ENCODE measurements at places on chromosomes 1 and 21.

- DNase-seq, result no peak
Measured at GRCh38 chr1:184426278-184426674, 39.4 kb downstream of the C1orf21 start.

- DNase-seq, result no peak
Measured at GRCh38 chr1:3213730-3214129, 144.7 kb downstream of the PRDM16 start.

DNA sequence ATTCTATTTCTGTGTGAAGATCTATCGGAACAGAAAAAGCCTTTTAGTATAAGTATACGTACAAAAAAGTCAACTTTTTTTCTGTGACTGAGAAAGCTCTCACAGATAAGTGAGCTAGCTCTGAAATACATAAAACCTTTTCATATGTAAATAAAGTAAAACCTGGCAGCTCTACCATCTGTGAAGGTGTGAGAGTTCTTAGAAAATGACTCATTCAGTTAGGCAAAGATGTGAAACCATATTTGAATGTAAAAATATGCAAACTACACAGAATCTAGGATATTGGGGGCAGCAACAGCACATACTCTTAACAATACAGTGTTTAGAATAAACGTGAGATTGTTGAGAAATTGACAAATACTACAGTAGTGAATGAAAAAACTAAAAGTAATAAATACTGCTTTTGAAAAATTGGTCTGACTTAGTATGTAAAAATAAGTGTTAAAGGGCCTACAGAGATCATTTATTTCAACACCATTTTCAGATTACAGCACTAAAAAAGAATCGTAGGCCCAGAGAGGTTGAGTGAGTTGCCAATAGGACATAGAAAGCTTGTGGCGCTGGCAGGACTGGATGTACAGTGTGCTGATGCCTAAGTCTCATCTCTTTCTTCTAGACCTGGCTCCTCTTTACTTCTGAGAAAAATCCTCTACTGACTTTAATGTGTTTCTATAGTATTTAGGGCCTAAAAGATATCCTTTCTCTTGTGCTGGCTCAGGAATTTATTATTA lies 19.8 kb downstream of the ATP6V1G3 start:
- DNase-seq, result no peak

GRCh38 chr1:37673920-37674319 lies 18.4 kb upstream of the CDCA8 start:
- no peak for DNase-seq

DNA sequence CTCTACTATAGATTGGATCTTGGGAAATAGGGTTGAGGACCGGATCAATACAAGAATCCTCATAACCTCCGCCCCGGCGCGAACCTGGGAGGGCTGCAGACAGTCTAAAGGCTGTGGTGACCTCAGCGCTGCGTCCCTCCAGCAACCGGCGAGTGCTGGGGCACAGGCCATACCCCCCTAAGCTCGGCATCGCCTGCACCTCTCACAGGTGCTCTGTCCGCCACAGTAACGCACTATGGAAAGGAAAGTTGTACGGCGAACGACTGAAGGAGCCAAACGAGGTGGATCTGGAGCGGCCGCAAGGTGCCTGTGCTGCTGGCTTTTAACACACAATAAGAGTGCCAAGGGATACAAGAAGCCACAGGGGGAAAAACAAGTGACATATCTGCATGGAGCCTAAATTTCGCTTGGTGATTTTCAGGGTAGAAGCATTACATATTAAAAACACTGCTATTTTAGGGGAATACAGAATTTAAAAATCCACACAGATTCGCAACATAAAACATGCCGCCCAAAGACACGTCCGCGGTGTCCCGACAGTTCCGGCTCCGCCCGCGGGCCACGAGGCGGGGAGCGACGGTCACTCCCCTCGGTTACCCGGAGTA lies 1.4 kb upstream of the RBM15 start:
- no peak for DNase-seq

DNA sequence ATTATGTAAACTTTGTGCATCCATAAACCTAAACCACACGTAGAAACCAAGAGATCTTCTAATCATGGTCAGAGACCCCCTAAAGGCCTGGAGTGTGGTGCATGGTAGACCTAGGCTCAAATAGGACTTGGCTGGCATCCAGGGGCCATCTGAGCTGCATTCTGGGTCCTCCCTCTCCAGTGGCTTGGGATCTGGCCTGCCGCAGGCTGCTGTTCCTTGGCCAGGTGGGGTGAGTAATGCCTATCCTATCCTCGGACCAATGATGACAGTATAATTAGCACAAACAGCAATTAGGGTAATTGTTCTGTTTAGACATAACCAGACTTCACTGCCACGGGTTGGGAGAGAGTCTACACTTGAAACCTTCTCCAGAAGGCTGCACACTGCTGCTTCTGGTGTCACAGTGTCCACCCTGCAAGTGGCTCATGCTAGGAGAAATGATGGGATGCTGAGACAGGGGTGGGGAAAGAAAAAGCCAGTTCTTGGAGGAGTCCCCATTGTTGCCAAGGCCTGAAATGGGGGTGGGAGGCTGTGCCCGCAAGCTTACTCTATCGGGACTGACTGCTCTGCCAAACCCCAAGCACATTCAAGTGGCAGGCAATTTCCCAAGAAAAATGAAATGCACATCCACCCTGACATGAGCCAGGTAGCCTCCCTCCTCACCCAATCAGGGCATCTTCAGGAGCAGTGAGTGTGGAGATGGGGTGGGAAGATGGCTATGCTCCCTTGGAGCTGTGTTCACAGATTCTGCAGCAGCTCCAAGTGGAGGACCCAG lies 12.5 kb upstream of the PKP1 start:
- no peak for DNase-seq

DNA sequence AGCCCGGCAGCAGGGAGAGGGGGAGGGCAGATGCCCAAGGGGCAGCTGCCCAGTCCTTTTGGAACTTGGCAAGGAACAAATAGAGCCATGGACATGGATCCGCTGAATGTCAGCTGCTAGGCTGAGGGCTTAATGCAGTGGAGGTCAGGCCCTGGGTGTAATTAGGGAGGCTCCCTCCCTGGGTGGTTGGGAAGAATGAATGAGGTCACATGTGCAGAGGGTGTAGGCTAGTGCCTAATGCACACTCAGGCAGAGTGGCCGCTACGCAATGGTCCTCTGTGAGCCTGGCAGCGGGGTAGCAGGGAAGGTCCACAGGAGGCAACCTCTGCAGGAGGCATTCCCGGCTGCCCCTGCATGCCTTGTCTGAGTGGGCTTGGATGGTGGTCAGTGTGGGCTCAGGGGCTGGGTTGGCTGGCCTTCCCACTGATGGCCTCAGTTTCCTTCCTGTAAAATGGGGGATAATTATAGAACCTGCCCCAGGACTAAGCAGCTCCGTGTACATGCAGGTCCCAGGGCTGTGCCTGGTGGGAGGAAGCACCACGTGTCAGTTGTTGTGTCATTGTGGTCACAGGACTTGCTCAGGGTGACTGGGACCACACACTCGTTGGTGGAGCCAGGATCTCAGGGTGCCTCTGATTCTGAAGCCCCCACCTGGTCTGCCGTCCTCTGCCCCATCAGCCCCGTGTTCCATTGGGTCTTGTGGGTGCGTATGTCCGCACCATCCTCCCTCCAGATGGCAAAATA lies 81.6 kb upstream of the ACTL8 start:
- no peak for DNase-seq

DNA sequence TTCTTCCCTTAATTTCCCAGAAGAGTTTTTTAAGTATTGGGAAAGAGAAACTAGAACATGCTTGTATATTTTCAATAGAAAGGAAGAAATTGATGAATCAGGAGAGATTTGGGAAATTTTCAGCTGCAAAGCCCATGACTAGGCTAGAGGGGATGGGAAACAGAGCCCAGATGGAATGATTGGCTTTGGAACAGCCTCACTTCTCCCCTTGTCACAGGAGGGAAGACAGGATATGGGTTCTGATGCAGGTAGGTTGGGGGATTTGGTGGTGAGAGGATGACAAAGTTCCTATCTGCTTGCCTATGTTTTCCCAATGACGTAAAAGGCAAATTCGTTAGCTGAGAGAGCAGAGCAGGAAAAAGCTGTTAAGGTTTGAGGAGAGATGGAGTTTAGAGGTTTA lies 31.0 kb upstream of the ARID1A start:
- DNase-seq, result no peak

Data from fibroblast of skin of left biceps (primary cell).